Stimulated activated CD8-positive, alpha-beta memory T cell treated with anti-CD3 and anti-CD28 coated beads, Interleukin-15, amount 100 ng/mL, for 24 hours (primary cell): ENCODE measurements at places on chromosomes 3 and 15.

DNA sequence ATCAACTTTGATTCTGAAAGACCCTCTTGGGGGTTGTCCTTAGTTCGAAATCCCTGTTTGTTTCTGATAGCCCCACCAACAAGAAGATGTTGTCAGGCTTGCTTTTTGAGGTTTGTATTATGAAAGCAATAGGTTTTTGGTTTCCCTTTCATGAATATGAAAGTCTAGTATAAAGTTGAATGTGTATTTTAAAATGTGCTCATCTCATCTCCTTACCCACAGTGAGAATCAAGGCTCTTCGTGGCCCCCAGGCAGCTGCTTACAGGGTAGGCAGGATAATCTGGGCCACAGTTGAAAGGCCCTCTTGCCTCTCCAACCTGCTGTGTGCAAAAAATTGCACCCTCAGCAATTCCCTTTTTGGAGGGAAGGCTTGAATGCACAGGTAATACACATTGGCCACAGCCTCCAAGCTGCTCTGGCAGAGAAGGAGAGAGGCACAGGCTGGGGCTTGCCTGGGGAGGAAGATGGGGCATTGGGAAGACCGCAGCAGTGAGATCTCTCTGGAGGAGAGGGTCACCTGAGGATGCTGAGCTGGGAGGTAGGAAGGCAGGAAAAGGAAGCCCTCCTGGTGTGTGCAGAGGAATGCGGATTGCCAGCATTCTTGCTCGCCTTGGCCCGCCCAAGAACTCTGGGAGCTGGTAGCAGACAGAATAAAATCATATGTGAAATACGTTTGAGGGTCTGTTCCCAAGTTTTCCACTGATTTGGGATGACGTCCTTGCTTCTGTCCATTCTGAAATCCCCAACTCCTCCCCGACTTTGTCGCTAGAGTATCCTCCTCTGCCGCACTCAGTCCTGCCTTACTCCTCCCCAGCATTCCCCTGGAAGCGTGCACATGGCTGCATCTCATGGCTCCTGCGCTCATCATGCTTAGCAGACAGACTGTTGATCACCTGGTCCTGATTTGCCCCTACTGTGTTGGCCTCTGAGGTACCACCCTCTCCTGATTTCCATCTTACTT is 196.4 kb downstream of the RPLP1 start:
- DNase-seq = no peak

DNA sequence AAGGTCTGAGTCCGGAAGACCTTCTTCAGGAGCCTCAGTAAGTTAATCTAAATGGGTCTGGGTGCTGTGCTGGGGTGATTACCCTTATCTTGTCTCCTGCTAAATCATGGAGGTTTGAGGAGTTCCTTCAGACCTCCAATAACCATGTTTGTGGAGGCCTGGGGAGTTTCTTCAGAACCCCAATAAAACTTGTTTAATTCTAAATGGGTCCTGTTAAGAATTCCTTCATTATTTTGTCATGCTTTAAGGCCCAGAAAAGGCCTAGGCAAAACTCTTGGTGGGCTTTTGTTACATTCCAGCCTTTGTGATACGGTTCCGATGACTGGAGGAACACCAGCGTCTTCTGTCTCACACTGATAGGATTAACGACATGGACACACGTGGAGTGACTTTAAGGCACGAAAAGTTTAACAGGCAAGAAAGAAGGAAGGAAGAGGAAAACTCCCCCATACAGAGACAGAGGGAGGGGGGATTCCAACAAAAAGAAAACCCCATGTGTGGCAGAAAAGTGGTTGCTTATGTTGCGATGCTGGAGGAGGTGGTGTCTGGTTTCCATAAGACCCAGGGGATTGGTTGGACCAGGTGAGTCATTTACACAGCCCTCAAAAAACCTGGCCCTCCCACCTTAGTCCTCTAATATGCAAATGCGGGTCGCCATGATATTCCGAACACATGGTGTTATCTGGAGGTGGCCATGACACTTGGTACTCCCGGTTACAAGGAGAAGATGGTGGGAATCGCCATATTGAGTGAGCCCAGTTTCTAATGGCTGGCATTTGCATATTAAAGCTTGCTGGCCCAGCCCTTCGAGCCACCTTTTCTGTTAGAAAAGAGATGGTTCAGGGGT is 72.6 kb upstream of the MFGE8 start:
- DNase-seq = no peak

DNA sequence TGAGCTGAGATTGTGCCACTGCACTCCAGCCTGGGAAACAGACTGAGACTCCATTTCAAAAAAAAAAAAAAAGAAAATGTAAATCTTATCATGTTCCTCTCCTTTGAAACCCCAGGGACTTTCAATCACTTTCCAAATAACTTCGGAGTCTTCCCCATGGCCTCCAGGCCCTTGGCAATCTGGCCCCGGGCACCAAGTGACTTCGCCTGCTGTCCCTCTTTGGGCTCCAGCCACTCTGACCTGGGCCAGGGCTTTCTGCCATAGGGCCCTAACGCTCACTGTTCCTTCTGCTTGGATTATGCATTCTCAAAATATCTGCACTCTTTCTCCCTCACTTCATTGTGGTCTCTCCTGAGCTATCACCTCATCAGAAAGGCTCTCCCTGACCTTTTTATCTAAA is 260.9 kb downstream of the KLF13 start:
- DNase-seq = no peak

- DNase-seq = no peak
Observed at GRCh38 chr15:57440167-57440566, 63.9 kb downstream of the CGNL1 start.

DNA sequence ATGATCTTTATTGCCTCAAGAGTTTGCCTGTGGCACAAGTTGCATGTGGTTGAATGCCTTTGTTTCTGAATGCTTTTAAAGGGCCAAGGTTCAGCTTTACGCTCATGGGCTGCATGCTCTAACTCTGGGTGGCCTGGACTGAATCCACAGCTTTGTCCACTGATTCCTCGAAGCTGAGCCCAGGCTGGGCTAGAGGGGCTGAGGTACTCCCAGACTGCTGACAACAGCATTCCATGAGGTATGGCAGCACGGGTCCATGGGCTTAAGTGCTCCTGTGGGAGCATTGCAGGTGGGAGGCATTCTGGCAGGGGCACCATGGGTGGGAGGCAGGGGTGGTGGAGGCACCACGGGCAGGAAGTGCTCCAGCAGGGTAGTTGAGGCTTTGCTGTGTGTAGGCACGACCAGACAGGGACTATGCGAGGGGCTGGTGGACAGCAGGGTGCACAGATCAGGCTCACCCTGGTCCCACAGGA is 61.6 kb downstream of the GLCE start:
- no peak for DNase-seq

GRCh38 chr3:68206524-68207117 is 552.2 kb upstream of the SUCLG2 start:
- DNase-seq = no peak

DNA sequence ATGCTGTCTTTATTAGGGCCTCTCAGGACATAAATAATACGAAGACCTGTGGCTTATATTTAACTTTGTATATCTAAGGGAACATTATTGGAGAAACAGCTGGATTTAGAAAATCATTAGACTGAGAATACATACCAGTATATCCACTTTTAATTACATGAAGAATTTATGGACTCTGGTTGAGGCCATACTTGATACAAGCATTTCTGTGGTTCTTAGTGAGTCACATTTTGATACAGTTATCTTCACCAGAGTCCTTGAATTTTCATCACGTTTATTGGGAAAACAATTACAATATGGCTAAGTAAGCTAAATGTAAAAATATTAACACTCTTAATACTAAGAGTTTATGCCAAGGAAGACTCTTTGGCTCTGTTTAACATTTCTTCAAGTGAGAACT is 9.9 kb downstream of the KIF23 start:
- DNase-seq = no peak

- DNase-seq = no peak
Observed at GRCh38 chr15:100684591-100684990, 82.2 kb downstream of the ASB7 start.

DNA sequence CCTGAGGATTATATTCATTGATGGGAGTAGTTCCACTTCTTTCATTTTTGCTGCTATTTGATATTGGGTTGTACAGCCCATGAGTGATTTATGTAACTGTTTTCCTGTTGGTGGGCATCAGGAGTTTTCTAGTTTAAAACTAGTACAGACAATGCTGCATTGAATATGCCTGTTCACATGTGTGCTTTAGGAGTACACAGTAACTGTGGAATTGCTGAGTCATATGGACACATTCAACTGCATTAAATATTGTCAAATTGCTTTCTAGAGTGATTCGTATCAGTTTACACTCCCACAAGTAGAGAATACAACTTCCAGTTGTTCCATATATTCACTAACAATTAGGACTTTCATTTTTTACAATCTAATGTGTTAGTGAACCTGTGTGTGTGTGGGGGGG is 59.8 kb upstream of the THSD4 start:
- no peak for DNase-seq
